ENCODE measurements at places on chromosomes 3 and 15.

DNA sequence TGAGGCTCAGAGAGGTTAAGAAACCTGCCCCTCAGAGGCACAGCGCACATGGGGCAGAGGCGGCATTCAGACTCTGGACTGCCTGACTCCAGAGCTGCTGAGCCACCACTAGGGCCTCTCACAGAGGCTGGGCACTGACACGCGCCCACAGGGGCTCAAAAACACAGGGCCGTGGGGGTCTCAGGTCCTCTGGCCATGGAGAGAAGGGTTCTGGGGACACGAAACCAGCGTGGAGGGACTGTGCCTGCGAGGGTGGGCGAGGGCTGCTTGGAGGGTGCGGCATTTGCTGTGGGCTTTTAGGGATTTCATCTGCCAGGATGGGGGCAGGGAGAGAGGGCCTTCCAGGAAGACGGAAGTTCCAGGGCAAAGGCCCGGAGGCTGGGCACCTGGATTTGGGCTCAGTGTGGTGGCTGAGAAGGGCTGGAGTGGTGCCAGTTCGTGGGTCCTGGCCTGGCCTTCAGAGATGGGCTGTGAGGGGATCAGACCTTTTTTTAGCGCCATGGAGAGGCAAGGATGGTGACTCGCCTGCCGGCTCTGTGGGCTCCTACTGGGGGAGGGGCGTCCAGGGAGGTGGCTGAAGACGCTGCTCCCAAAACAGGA is 69.6 kb downstream of the EFCAB12 start:
- DNase-seq, result no peak

- no peak for DNase-seq
Observed at GRCh38 chr3:81723732-81724313, 37.6 kb downstream of the GBE1 start.

GRCh38 chr3:48180021-48180420 is 8.2 kb downstream of the CDC25A start:
- DNase-seq, result no peak

DNA sequence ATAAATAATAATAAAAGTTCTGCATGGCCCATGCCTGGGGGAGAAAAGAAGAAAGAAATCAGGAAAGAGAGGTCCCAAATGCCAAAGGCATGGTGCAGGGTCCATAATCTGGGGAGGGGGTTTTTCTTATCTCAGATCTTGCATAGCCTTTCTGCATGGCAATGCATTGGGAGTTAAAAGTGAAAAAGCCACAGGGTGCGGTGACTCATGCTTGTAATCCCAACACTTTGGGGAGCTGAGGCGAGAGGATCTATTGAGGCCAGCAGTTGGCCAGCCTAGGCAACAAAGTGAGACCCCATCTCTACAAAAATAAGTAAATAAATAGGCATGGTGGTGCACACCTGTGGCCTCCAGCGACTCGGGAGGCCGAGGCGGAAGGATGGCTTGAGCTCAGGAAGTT is 76.8 kb upstream of the GATA2 start:
- DNase-seq, result no peak

DNA sequence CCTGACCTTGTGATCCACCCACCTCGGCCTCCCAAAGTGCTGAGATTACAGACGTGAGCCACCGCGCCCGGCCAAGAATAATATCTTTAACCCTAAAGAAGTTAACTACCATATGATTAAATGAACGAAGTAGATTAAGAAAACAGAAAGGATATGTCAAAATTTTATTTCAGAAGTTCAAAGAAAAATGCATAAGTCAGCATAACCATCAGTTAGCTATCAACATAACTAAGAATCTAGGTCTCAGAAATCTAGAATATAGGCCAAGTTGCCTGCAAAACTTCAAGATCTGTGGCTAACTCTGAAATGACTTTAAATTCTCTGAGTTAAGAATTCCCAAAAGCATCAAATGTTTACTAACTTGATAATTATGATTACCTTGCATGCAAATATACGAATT is 38.0 kb downstream of the INO80 start:
- no peak for DNase-seq

DNA sequence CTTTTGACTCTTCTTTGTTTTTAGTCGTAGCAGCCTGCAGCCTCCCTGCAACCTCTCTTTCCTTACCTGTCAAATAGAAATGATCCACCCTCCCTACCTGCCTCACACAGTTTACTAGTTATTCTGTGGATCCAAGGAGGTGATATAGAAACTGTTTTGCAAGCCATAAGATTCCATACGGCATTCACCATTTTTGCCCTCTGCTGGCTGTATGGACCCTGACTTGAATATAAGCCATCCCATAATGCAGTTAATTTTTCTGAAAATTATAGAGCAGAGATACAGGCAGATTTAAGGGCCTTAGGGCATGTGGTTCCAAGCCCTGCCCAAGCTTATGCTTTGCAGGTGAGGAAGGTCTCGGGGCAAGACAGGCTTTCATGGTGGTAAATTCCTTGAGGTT is 63.8 kb downstream of the CPN2 start:
- DNase-seq, result no peak

DNA sequence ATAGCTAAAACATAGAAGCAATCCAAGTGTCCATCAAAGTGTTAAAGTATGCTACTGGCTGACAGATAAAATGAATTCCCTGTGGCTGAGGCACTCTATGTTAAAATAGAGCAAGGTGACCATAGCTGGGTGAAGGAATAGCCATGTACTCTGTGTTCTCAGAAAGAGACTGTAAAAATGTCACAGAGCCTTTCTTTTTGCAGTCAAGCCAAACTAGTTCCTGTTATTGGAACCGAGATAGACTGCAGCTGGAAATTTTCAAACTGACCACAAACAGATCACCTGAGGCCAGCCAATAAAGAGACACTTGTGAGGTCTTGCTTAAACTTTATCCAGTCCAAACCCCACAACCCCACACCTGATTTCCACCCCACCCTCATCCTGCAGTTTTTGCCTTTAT is 422.8 kb upstream of the NAALADL2 start:
- no peak for DNase-seq

GRCh38 chr3:30356866-30357753 is 249.3 kb upstream of the TGFBR2 start:
- no peak for DNase-seq

GRCh38 chr15:99014803-99015697 is 7.5 kb upstream of the PGPEP1L start:
- no peak for DNase-seq

- DNase-seq, result no peak
Observed at GRCh38 chr15:35657679-35658311, 111.8 kb upstream of the DPH6 start.
